Breast epithelium (tissue), 4 donors: ENCODE measurements at places on chromosomes 16 and 17. TPM values are rescaled to one million over a fixed set of nuclear protein-coding genes. Genes with fewer than 3 reads are reported as not detected.

Gene HOXB4
- total RNA-seq: 7.5 TPM

Gene MYLK3
- not detected for total RNA-seq

Gene IL17C
- not detected for total RNA-seq

Gene HASPIN
- total RNA-seq: 0.29 TPM

Gene NPTX1
- under 0.01 TPM for total RNA-seq

Gene TSNAXIP1
- total RNA-seq: 4.2 TPM
